ENCODE measurements at places on chromosomes 2 and 18. TPM values are rescaled to one million over a fixed set of nuclear protein-coding genes. Genes with fewer than 3 reads are reported as not detected.

DNA sequence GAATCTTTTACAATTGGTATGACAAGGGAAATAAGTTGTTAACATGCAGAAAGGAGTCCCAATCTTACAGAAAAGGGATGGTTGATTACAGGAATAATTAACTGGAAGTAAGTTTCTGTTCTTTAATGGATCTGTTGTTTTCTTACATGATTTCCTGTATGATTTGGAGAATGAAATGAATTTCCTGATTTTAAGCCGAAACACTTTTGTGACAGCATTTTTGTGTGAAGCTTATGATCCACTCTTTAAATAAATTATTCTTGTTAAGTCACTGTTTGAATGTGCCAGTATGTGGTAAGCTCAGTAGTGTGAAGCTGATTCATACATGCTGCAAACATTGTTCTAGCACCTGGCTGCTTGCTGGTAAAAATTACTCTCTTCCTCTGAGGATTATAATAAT lies 516.2 kb downstream of the DCDC2C start:
- DNase-seq = no peak

DNA sequence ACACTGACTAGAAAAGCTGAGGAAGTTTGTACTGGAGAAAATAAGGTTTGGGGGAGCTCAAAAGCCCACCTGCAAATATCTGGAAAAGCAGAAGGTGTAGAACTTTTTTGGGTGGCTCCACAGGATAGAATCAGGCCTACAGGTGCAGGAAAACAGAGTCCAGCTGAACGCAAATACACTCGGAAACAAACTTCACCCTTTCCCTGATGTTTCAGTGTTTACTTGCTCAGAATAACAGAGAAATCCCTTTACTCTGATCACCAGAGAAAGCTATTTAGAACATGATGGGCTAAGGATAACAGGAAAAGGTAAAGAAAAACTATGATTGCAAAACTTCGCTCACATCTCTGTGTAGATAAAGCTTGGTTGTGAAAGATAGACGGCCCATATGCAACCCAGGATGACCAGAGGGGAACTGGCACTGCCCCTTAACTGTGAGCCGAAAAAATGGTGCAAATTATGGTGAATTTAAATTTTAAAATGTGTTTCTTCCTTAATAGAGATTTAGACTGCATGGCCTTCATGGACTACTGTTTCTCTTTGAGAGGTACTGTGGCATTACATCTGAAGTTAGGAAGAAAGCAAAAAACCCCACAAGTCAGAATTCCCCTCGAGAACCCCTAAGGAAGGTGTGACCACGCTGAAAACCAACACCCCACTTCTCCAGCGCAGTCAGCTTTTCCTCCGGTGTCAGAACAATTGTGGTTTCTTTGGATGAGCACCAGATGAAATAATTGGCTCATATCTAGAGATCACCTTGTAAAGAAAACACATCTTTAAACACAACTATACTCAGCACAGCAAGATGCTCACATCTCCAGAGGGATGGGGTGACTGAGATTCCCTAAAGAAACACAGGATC lies 84.5 kb upstream of the TMEM247 start:
- no peak for DNase-seq

DNA sequence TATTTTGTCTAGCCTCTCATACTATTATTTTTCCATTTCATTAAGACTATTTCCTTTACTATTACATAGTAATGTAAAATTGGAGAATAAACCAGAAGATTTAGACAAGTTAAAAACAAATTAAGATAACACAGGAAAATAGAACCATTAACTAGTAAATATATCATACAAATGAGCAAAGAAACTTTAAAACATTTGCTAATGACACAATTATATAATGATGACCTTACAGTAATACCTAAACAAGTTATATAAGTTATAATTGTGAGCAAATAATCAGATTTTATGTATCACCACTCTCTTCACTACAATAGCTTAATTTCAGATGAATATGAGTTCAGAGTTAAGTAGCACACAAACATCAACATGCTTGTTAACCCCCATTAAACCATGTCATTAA lies 72.6 kb upstream of the GRB14 start:
- DNase-seq = no peak

DNA sequence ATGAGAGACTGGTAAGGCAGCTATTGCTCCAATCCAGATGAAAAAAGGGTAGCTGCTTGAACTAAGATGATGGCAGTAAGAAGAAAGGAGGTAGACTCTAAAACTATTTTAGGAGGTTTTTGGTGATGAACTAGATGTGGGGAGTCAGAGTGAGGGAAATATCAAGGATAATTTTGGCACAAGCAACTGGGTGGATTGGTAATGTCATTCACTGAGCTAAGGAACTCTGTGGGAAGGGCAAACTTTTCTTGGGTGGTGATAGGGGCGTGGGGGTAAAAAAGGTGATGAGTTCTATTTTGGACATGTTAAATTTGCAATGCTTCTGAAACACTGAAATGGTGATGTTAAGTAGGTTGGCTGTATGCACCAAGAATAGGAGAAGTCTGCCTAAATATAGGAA lies 19.3 kb downstream of the PAIP2B start:
- no peak for DNase-seq

Gene NAT8
- total RNA-seq = 10.7 TPM

Gene CCDC178
- total RNA-seq = not detected

DNA sequence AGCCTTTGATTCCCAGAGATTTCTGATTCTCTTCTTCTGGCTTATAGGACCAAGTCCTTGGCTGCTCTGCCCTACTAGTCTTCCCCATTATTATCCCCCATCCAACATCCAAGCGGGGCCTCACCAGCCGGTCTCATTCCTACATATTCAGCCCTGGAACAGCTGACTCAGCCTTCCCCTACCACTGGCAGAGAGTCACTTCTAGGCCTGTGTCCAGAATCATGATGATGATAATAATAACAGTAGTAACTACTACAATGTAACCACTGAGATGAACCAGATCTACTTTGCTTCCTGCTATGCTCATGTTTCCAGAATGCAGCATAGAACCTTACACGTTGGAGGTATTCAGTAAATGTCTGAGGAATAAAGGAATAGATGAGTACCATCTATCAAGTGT lies 295.2 kb downstream of the SRBD1 start:
- no peak for DNase-seq

Gene CXCR1
- 0.33 TPM for total RNA-seq

Gene MAP4K3
- total RNA-seq = 14.5 TPM

GRCh38 chr2:158828378-158829164 lies 33.5 kb downstream of the DAPL1 start:
- no peak for DNase-seq

DNA sequence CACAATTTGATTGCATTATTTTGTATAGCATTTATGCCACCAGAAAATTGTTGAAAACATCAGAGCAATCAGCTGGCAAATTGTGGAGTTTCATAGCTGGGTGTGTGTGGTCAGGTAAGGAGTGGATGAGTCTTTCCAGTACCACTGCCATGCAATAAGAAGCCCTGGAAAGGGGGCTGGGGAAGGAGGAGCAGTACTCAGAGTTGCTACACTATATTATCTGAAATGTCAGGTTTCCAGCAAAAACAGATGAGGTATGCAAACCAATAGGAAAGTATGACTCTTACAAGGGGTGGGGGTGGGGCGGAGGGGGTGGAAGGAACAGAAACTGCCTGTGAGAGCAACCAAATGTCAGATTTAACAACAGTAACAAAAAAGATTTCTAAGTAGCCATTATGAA lies 112.2 kb downstream of the SOS1 start:
- no peak for DNase-seq

- no peak for DNase-seq
These were observed 52.1 kb upstream of the LAPTM4A start for GRCh38 chr2:20103530-20103929.

- no peak for DNase-seq
These were observed 141.4 kb downstream of the FAM124B start for GRCh38 chr2:224260372-224261020.

DNA sequence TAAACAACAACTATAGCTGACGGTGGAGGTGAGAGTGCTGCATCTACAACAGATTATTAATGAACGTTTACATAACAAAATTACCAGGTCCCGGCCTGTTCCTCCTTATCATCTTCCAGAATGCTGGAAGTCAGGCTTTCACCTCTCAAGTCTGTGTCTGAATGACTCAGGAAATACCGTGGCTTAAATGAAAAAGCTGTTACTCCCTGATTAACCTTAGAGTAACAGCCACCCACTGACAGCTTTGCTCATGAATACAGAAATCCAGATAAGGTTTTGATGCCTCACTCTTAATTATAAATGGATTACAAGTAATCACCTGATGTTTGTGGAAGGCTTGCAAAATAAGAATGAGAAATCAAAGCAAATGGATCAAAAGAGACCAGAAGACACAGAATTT lies 885.3 kb upstream of the CELF4 start:
- DNase-seq = no peak

Gene TMEM163
- total RNA-seq = 0.33 TPM

Gene MAL
- not detected for total RNA-seq

Gene PROKR1
- total RNA-seq = not detected

Gene OR6B2
- total RNA-seq = not detected

DNA sequence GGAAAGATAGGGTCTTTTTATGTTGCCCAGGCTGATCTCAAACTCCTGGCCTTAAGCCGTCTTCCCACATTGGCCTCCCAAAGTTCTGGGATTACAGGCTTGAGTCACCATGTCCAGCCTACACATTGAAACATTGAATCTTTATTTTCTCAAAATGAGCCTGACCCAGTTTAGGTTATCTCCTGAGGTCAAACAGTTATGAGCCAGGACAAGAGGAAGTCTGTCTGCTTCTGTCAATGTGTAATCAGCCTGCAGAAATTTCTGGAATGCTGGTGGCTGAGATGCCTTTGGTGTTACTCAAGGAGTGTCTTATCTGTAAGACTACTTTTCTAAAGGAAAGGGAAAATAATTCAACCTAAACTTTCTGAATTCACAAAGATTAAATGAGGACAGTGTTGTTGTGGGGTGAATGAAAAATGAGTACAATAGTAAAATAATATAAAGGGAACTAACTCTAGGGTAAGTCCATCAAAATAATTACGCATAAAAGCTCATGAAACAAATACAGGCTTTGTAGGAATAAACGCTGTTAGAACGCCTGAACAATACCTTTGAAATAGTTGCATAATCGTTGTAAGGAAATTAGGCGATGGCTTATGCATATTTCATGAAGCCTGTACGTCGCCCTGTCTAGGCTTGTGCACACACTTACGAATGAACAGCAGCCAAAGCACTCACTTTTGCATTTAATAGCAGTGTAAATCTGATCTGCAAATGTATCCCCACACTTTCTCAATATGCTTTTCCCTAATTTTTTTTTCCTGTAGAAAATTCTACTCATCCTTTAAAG lies 260.8 kb downstream of the RDH14 start:
- no peak for DNase-seq

DNA sequence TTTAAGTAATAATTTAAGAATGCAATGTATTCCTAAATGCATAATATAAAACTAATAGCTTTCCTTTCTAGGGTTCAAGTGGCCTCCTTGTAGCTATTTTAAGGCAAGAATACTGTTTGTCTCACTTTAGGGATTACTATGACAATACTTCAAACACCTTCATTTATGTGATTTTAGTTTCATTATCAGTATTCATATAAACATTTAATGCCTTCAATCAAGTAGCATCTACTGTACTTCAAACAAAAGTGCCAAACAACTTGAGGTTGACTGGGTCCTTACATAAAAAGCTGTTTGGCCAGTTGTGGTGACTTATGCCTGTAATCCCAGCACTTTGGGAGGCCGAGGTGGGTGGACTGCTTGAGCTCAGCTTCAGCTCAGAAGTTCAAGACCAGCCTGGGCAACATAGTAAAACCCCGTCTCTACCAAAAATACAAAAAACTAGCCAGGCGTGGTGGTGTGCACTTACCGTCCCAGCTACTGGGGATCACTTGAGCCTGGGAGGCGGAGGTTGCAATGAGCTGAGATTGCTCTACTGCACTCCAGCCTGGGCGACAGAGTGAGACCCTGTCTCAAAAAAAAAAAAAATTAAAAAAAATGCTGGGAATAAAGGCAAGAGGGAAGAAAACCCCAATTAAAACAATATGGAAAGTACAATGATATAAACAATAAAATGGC lies 9.3 kb downstream of the MEX3C start:
- no peak for DNase-seq

DNA sequence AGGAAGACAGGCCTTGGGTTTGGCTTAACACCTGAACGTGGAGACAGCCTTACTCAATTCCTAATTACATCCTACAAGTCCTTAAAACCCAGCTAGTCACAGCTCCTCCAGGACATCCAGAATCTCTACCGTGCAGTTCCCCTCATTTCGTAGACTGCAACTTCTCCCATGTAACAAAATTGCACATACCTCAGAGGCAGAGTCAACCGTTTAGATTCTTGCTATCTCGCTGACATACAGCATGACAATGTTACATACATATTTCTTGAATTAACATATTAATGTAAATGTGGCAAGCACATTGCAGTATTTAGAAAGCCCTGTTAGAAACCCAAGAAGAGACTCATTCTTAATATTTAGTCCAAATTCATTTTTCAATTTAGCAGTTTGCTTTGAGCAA lies 358.7 kb downstream of the SETBP1 start:
- no peak for DNase-seq

DNA sequence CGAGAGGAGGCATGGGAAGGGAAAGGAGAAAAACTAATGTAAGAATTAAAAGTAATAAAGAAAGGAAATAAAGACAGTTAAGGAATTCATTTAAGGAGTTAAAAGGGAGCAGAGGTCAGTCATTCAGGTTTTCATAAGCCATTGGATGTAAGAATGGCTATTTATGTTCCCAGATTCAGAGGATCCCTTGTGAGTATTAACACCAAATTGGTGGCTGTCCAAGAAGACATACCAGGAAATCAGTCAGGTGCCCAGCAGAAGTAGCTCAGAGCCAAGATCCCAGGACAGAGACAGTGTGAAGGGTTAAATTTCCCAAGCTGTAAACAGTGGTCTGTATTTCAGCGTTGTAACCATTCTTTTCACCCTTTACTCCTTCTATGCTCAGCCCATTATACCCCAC lies 550.4 kb downstream of the BCL11A start:
- DNase-seq = no peak

- DNase-seq = no peak
These were observed 67.9 kb upstream of the ALPP start for GRCh38 chr2:232310696-232311095.

DNA sequence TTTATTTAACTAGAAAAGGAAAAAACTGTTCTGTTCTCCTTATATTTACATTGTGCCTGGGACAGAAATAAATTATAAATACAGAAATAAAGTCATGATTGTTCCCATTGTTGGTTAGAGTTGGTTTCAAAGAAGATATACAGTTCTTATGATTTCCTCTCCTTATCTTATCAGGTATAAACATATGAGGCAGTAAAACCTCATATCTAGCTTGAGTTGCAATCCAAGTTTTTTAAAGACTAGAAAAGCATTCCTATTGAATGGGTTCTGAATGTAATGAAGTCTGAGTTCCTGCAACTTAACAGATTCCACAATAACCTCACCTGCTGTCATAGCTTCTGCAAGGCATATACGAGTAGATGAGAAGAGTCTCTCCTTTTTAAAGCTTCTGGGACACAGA lies 114.7 kb upstream of the CAVIN2 start:
- DNase-seq = no peak

DNA sequence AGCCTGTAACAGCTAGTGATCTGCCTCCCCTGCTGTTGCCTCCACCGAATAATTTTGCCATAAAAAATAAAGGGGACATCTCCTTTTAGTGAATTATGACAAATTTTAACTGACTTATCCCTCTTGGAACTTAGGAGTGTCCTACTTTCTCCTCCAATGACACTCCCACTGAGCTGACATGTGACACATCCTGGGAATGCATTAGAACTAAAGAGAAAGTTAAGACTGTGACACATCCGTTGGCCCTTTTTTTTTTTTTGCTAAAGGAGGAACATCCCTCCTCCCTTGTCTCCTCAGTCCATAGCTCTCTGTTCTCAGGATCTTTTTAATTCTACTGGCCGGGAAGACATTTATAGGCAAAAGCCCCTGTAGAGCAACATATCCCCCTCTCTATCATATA lies 268.2 kb downstream of the NRXN1 start:
- DNase-seq = no peak

GRCh38 chr2:125572660-125573059 lies 1083.3 kb upstream of the GYPC start:
- no peak for DNase-seq

All from liver (tissue), 10 donors.